Ovary (tissue), 10 donors: ENCODE measurements at places on chromosomes 1 and 21. TPM values are rescaled to one million over a fixed set of nuclear protein-coding genes. Genes with fewer than 3 reads are reported as not detected.

DNA sequence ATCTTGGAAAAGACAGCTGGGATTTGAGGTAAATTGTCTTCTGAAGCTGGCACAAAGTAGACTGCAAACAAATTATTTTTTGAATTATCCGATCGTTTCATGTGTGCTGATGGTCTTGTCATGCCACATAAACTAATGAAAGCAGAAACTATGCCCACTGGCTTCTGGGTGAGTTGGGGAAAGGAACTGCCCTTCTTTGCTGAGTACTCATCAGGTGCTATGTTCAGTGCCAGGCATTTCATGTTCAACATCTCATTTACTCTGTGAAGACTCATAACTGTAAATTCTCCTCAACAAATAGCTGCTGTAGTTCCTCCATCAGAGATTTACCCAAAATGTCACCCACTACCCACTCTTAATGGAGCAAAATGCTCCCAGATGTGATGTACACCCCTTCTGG lies 1.2 kb downstream of the TRIT1 start:
- no peak for DNase-seq
- H3K27ac ChIP-seq, result no peak overlapping the region
- H3K36me3 ChIP-seq, result no peaks in the 10 kb centered on the region
- H3K4me3 ChIP-seq, result peak overlapping the region; percentile 92
- peaks cover 8% of the 10 kb centered on the region for H3K4me1 ChIP-seq

OR2G6 gene
- total RNA-seq, result not detected

LMX1A gene
- total RNA-seq, result not detected

DNA sequence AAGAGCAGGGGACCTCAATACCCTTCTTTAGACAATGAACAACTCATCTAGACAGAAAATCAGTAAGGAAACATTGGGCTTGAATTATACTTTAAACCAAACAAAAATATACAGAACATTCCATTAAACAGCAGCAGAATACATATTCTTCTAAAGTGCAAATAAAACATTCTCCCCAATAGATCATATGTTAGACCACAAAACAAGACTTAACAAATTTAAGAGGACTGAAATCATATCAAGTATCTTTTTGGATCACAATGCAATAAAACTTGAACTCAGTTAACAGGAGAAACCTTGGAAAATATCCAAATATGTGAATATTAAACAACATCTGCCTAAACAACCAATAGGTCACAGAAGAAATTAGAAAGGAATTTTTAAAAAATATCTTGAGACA lies 47.7 kb upstream of the HP1BP3 start:
- no peaks in the 10 kb centered on the region for H3K4me1 ChIP-seq
- H3K4me3 ChIP-seq, result no peak overlapping the region
- no peak overlapping the region for H3K27ac ChIP-seq

DNA sequence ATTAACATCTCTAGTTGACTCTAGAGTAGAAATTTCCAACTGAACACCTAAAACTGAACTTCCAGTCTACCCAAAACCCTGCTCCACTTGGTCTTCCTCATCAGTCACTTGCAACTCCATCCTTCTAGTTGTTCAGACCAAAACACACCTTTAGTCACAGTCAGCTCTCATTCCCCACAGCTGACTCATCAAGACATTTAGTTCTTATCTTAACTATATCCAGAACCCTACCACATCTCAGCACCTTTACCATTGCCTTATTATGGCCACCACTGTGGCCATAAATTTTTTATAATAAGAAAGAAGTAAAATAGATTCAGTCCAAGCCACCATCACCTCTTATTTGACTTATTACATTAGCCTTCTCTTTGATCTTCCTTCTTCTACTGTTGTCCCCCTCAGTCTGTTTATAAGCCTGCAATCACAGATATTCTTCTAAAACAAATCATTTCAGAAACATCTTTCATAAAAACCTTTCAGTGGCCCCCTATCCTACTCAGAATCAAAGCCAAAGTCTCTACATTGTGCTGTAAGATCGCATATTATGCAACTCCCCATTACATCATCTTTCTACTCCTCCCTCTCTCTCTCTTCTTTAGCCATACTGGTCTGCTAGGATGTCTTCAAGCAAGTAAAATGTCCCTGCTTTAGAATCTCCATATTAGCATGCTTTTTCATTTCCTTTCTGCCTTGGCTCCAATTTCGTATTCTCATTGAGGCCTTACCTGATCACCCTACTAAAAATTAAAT lies 275.9 kb downstream of the LRRC40 start:
- H3K4me3 ChIP-seq, result no peak overlapping the region
- H3K36me3 ChIP-seq, result no peaks in the 10 kb centered on the region
- DNase-seq, result no peak
- H3K27me3 ChIP-seq, result no peaks in the 10 kb centered on the region
- no peaks in the 10 kb centered on the region for H3K4me1 ChIP-seq
- H3K27ac ChIP-seq, result no peak overlapping the region
